ENCODE measurements at places on chromosomes 3 and 15. TPM values are rescaled to one million over a fixed set of nuclear protein-coding genes. Genes with fewer than 3 reads are reported as not detected.

- peak; percentile 82 for DNase-seq
Observed at GRCh38 chr15:69723404-69724096, 270.9 kb downstream of the RPLP1 start.

Gene CFAP92
- 0.07 TPM for total RNA-seq

GRCh38 chr3:25428789-25429335 is 799 bp downstream of the RARB start:
- DNase-seq: no peak

- DNase-seq: no peak
Observed at GRCh38 chr3:193938613-193939012, 197.3 kb upstream of the HES1 start.

GRCh38 chr3:77025471-77025870 is 14.4 kb upstream of the ROBO2 start:
- no peak for DNase-seq

Gene CAMP
- total RNA-seq: not detected

DNA sequence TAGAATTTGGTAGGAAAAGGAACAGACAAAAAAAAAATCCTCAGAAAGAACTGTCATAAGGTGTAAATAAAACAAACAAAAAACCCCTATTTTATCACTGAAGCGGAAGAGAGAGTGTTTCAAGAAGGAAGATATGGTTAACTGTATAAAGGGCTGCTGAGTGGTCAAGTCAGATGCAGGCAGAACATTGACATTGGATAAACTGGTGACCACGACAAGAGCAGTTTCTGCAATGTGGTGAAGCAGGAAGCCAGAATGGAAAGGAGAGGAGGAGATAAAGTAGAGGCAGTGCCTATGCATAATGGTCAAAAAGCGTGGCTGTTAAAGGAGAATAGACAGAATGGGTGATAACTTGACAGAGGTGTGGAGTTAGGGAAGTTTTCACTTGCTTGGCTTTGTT is 75.3 kb downstream of the CYP19A1 start:
- no peak for DNase-seq

Gene ZIC4
- total RNA-seq: 0.73 TPM

Gene AHSG
- total RNA-seq: not detected

DNA sequence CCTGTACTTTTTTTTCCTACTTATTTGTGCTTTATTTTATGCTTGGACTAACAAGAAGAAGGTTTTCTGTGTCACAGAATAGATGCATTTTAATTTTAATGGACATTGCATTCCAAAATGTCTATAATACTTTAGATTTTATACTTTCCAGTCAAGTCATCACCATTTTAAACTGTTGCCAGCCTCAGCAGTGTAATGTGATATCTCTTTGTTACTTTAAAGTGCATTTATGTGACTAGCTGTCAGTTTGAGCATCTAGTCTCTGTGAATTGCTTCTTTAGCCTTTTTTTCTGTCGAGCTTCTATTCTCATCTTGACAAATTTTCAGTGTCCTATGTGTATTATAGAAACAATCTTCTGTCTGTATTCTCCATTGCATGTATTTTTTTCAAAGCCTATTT is 511.4 kb upstream of the CBLB start:
- DNase-seq: no peak

GRCh38 chr3:170244576-170244975 is 22.4 kb downstream of the PRKCI start:
- no peak for DNase-seq

GRCh38 chr3:8607234-8608040 is 37.2 kb downstream of the SSUH2 start:
- peak; percentile 61 for DNase-seq

DNA sequence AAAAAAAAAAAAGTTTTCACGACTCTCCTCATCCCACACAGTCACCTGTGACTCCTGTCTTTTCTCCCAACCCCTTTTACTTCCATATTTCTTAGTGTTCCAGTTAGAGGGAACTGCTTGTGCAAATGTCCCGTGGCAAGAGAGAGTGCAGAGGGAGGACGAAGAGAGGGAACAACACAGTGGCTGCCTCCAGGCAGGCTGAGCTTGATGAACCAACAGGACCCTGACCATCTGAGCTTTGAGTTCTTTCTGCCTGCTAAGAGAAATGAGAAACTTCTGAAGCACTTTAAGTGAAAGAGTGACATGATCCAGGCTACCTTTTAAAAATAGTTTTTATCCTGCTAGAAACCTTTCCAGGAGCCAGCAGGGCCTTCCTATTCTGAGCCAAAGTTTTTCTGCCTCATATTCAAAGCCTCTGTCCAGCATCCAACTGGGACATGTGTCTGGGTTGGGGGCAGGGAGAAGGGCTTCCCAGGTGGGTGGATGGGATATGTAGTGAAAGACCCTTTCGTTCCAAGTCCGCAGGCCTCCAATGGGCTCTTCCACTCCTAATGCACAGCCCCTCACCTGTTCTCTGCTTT is 239.9 kb downstream of the OPA1 start:
- DNase-seq: no peak

DNA sequence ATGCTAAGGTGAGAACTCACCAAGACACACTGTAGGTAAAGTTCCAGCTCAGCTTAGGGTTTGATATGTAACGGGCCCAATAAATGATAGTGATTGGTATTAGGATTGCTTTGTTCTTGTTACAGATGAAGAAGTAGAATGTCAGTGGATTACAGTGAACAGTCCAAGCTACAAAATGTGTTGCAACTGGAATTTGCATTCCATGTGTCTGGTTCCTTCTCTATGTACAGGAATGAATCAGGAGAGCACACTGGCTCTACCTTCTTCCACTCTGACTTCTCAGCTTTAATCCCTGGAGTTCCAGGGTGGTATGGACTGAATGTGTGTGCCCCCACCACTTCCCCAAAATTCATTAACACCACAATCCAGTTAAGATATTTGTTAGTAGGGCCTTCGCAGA is 730.4 kb upstream of the CFAP20DC start:
- no peak for DNase-seq

Gene GRAMD2A
- not detected for total RNA-seq
